ENCODE measurements at places on chromosomes 5 and 9. TPM values are rescaled to one million over a fixed set of nuclear protein-coding genes. Genes with fewer than 3 reads are reported as not detected.

PNPLA7 gene
- total RNA-seq: 9.0 TPM

CENPK gene
- total RNA-seq: 0.38 TPM

OSMR gene
- 11.7 TPM for total RNA-seq

GRCh38 chr5:153919161-153919560 lies 119.5 kb downstream of the FAM114A2 start:
- no peak for DNase-seq

- DNase-seq: peak; percentile 8
Observed at GRCh38 chr9:93669116-93669957, 93.0 kb downstream of the PHF2 start.

DNA sequence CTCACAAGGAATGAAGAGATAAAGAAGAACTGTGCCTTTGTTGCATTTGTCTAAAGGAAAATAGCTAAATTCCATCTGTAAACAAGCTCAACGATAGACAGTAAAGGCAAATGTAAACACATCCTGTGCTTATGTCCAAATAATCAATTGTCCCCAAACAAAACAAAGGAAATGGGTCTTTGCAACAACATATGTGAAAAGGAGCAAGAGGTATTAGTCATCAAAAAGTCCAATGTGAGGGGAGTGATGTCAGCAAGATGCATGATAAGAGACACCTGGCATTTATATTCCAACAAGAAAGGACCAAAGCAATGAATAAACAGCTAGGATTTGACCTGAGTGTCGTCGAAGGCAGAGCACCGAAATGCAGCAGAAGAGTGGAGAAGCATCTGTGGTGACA lies 209.1 kb downstream of the ASTN2 start:
- DNase-seq: no peak

DNA sequence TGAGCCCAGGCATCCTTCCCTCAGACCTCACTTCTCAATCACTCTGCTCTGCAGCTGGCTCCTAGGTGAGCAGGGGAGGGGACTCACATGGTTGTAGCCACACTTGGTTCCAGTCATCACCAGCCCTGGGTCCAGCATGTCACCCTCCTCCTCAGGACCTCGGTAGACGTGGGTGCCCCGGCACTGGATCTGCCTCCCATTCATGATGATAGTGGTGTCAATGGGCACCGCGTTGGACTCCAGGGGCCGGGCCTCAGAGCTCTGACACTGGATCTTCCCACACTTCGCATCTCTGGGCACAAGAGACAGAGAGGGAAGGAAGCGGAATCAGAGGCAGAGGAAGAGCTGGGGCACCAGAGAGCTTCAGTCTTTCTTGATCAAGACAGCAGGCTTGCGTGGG lies 32.9 kb downstream of the NIPAL4 start:
- DNase-seq: no peak

DNA sequence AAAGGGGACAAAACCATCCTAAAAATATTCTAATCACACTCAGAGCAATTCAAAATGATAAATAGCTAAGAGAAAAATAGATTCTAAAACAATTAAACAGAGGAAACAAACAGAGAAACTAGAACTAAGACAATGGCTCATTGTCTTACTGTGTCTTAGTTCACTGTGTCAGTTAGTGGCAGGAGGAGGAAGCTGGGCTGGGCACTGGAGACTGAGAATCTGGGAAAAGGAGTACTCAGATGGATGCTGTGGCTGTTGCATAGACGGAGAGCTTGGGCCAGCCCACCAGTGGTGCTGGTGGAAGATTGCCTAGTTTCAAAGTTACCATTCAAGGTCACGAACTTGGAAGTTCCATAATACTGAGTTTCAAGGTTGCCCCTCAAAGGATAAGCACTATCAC lies 94.7 kb upstream of the IFNK start:
- DNase-seq: no peak

- DNase-seq: no peak
Observed at GRCh38 chr5:71810471-71811195, 91.6 kb downstream of the CARTPT start.
